Fibroblast of villous mesenchyme (primary cell): ENCODE measurements at places on chromosomes 7 and 10.

- peak; percentile 3 for DNase-seq
Observed at GRCh38 chr7:98619450-98620321, 2.6 kb downstream of the NPTX2 start.

DNA sequence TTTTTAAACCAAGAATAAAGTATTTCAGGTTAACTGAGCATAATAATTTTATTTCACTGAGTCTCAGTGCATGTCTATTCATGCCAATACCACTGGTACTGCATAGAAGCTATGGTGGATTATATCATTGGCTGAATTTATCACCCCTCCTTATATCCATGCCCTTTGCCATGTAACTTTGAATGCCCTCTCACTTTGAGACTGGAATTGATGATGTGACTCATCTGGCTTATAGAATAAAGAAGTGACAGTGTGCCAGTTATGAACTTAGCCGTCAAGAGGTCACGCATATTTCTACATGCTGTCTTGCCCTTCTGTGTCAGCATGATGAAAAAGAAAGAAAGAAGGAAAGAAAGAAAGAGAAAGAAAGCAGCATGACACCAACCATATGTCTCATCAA, 20.7 kb upstream of the ABLIM1 start:
- DNase-seq, result no peak

DNA sequence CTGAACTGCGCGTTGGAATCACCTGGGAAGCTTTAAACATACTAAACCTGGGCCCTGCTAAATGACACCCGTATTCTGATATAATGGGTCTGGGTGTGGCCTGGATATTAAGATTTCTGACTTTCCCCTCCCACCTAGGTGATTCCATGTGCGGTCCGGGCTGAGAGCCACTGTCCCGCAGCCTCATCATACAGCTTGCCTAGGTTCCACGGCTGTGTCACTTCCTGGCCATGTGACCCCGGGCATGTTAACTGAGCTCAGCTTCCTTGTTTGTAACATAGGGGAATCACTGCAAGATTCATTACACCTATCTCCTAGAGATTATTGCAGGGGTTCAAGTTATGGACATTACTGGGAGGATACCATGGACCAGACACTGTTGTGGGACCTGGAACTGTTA, 472.7 kb upstream of the GALNT17 start:
- no peak for DNase-seq

GRCh38 chr10:91555455-91555854, 77.4 kb downstream of the PPP1R3C start:
- no peak for DNase-seq

GRCh38 chr10:112510384-112510783, 63.4 kb downstream of the VTI1A start:
- DNase-seq, result no peak

DNA sequence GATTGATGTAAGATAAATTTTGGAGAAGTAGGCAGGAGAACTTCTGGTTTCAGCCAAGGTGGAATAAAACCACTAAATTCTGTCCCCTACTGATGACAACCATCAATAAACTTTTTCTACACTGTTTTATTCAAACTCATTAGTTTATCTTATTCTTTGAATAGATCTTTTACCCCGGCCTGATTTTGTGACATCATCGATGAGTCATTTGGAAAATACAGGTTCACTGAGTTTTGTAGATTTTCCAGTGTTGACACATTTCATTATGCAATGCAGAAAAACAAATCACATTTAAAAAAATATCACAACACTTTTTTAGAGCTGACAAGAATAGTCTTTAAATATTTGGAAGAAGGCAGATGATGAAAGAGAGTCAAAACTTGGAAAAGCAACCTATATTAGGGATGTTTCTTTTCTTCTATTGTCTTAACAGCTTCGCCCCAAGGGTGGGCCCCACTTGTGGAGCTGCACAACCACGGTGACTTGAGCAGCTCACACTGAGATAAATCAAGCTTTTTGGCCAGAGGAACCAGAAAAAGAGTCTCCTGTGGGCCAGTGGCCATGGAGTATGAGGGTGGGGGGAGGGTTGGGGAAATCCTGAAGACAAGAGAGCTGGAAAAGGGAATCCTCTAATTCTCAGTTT, 112.8 kb downstream of the PTEN start:
- DNase-seq, result peak; percentile 39
